ENCODE measurements at places on chromosomes 11 and 22.

GRCh38 chr11:46674463-46675287 is 25.7 kb downstream of the ARHGAP1 start:
- DNase-seq = peak; percentile 44

GRCh38 chr11:134120921-134121526 is 52.2 kb downstream of the JAM3 start:
- peak; percentile 86 for DNase-seq

GRCh38 chr22:32897400-32897799 is 95.9 kb downstream of the TIMP3 start:
- no peak for DNase-seq

- DNase-seq = no peak
Observed at GRCh38 chr11:34732831-34733230, 111.9 kb downstream of the EHF start.

DNA sequence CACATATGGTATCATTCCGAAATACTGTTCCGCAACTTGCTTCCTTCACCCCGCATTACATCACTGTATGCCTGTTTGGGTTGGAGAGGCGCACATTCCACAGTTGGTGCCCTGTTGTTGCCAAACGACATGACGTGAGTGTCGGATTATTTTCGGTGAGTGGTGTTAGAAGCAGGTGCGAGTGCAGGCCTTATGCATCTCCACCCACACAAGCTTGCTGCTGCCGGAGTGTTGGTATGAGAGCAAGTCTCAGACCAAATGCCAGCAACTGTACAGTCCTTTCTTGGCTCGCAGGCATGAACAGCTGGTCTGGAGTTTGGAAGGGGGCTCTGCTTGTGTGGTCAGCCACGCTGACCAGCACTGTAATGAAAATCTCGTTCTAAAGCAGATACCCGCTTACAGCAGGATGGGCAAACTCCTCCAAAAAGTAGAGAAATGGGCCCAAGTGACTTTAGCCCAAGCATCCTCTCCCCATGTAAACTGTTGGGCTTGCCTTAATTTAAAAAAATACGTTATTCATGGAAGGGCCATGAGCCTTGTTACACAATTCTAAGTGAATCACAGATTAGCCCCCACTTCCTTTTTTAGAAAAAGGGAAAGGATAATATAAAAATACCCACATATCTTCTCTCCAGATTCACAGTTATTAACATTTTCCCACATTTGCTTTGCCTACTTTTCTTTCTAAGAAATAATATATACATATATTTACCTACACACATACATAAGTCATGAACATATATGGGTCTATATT is 48.7 kb upstream of the OR9Q1 start:
- DNase-seq = no peak

DNA sequence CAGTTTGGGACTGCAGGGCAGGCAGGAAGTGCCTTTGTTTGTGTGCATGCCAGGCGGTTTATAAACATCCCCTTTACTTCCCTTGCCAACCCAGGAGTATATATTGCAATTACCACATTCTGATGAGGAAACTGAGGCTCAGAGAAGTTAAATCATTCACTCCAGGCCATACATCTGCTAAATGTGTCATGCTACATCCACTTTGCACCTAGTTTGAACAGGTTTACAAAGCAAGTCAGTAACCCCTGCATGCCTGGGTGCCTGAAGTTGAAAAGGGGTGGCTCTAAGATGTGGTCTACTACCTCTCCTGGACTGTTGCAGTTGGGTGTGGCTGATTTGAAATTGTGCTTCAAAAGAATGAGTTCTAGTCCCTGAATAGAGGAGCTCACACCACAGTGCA is 23.6 kb downstream of the FLI1 start:
- DNase-seq = no peak

DNA sequence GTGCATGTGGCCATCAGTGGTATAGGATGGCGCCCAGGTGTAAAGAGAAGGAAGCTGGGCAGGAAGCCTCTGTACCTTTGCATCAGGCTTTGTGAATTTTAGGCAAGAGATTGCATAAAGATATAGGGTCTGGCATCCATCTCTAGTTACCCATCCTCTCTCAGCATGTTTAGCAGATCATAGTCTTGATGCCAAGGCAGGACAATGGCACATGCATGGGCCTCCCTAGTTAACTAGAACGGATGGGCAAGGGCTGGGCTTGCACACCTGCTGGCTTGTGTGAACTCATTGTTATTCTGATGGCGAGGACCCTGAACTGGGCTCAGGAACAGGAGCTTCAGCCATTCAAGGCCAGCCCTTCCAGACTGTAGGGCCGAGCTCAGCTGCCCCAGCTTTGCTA is 229.2 kb upstream of the NCAM1 start:
- DNase-seq = no peak

- no peak for DNase-seq
Observed at GRCh38 chr11:117187428-117187798, 8.9 kb downstream of the SIDT2 start.

DNA sequence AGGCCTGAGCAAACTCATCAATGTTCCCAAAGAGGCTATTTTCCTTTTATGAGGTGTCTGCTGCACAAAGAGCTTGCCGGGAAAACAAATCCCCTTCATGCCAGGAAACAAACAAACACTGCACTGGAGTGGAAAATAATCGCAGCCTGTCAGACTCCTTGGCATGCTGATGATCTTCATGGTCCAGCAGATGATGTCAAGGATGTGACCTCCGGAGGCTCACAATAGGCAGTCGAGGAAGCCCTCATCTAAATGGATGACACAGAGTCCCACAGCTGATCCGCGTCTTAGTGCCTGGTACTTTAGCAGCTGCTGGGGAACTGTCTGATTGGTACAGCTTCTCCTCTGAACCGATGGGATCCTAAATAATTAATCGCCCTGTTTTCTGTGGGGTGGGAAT is 187.6 kb downstream of the TENM4 start:
- no peak for DNase-seq

DNA sequence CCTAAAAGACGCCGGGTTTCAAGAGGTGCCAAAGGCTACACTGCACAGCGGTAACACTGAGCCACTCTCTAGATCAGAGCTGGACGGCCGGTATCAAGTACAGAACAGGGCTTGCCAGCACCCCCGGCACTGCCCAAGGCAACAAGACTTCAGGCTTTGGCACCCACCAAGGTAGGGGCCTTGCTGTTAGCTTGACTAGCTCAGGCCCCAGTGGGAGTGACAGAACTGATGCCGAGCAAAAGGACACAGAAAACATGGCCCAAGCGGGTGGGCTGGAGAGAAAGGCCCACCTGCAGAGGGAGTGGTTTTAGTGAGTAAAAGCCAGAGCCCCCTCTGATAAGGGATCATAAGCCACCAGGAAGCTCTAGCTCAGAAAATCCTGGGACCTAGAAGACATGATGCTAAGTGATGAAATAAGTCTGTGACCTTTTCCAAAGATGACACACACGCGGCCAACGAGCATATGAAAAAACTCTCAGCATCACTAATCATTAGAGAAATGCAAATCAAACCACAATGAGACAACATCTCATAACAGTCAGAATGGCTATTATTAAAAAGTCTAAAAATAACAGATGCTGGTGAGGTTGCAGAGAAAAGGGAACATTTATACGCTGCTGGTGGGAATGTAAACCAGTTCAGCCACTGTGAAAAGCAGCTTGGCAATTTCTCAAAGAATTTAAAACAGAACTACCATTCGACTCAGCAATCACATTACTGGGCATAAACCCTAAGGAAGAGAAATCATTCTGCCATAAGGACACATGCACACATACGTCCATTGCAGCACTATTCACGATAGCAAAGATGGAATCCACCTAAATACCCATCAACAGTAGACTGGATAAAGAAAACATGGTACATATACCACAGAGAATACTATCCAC is 12.9 kb downstream of the EHD1 start:
- DNase-seq = no peak

GRCh38 chr22:42282943-42283277 is 12.5 kb upstream of the TCF20 start:
- no peak for DNase-seq

DNA sequence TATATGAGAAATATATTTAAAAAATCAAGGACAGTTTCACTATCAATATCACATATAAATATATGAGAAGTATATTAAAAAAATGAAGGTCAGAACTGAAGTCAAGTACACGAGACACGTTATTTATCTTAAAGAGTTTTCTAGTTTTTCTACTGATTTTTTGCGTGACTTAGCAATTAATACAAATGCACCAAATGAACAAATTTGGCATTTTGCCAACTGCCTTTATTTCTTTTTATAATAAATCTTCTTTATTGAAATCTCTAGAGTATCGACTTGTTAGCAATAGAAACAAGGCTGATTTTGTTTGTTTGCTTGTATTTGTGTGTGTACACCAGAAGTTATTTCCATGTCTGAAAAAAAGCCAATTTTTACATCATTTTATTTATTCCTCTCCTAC is 1684.7 kb upstream of the RAG2 start:
- DNase-seq = no peak

- DNase-seq = no peak
Observed at GRCh38 chr11:44912270-44912987, 38.3 kb downstream of the TP53I11 start.

DNA sequence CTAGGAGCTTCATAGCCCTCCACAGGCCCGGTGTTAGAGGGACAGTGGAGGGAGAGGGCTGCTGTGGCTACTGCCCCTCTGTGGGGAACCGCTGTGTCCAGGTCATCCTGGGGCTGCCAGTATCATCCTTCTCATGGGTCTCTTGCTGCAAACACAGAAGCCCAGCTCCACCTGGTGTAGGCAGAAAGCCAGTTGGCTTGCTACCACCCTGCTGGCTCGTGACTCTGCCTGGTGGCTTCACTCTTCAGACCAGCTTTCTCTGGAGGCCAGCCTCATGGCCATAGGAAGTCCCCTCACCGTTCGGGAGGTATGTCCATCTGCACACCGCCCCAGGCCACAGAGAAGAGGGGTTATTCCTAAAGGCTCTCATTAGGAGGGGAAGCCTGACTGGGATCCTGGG is 19.4 kb upstream of the SUSD2 start:
- DNase-seq = no peak

- DNase-seq = no peak
Observed at GRCh38 chr11:112614605-112615004, 346.6 kb upstream of the NCAM1 start.

- DNase-seq = no peak
Observed at GRCh38 chr11:130092661-130093060, 23.0 kb downstream of the APLP2 start.

DNA sequence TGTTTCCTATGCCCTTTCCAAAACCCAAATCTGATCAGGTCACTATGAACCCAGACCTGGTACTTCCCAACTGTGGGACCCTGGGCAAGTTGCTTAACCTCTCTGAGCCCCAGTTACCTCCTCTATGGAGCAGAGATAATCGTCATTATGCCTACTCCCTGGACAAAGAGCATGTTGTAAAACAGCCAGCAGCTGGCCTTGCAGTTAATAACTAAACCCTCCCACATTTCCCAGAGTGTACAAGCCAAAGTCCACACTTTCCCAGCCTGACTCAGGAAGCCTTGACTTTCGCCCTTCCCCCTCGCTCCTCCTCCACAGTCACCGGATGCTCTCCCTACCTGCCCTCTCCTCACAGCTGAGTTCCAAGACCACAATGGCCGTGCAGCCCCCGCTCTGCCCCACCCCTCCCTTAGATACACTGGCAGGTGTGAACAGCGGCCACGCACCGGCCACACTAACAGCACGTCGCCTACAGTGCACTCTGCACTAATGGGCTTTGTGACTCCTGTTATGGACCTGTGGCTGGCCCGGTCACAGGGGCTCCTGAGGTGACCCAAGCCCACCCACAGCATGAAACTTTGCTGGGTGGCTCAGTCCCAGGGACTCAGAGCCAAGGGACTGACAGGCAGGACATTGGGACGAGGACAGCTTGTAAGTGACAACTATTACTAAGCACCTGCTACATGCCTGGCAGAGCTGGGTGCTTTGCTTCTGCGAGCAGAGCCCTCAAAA is 15.6 kb upstream of the MFNG start:
- DNase-seq = peak; percentile 46

DNA sequence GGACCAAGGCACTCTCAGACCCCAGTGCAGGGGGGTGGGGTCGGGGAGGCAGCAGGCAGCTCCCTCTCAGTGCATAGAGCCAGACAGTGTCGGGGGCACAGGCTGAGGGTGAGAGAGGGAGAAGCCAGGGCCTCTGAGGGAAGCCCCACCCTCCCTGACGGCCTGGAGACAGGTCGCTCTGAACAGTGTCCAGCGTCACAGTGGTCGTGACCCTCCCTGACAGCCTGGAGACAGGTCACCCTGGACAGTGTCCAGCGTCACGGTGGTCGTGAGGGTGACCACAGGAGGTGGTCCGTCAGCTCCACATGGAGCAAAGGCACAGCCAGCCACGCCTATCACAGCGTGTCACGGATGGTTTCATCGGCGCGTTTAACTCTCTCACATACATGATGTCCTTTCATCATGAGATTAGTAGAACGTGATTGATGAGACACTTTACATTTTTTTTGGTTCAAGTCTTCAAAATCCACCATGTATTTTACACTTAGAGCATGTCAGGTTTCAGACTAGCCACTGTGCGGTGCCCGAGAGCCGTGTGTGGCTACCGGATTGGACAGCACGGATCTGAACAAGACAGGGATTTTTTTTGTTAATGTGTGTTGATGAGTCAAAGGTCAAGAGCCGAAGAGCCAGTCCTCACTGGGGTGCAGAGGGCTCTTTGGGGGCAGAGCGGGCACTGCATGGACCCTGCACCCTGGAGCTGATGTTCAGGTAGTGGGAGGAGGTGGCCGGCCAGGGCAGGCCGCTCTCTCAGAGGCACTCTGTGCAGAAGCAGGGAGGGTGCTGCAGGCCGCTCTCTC is 23.9 kb upstream of the PANX2 start:
- peak; percentile 83 for DNase-seq

GRCh38 chr11:61037441-61038093 is 64.7 kb upstream of the CD5 start:
- DNase-seq = peak; percentile 3

GRCh38 chr11:106468086-106468485 is 390.6 kb downstream of the AASDHPPT start:
- no peak for DNase-seq

DNA sequence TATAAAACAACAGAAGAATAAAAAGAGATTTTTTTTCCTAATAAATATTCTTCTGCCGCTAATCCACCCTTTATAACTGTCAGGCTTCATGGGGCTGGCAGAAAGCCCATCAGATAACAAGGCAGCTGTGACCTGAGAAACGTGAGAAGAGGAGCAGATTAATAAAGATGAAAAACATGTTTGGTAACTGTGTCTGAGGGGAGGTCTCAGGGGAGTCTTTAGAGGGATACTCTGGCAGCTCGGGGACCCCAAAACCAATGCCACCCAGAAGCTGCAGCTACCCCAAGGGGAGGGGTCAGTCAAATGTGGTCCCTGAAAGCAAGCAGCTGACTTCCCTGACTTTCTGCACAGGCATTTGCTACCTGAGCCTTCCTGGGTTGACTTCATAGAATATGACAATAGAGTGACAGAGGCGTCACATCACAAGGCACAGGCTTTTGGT is 48.4 kb upstream of the POU2AF1 start:
- no peak for DNase-seq

GRCh38 chr11:57566905-57567514 is 462 bp downstream of the UBE2L6 start:
- no peak for DNase-seq
